ENCODE measurements at places on chromosomes 2 and 18.

DNA sequence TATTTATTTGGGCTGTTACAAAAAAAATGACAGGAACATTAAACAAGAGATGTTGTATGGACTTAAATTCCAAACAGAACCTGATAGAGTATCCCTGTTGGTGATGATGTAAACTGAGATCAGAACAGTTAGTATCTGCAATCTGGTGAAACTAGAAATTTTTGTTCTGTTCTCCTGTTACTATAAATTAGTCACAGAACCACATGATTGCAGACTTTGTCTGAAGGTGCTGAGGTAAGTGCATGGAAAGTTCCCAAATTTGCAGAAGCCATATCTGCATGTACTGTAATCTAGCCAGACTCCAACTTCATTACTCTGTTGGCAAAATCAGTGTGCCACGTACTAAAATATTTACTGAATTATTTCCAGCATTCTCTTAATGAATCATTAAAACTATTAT, 516.3 kb upstream of the FSIP2 start:
- DNase-seq = no peak

GRCh38 chr2:167140767-167141166, 252.5 kb downstream of the XIRP2 start:
- no peak for DNase-seq

DNA sequence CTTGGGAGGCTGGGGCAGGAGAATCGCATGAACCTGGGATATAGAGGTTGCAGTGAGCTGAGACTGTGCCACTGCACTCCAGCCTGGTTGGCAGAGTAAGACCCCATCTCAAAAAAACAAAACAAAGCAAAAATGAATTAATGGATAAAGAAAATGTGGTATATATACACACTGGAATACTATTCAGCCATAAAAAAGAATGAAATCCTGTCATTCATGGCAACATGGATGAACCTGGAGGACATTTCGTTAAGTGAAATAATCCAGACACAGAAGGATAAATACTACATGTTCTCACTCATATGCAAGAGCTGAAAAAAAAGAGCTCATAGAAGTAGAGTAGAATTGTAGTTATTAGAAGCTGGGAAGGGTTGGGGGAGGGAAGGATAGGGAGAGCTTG, 80.8 kb downstream of the RAB31 start:
- no peak for DNase-seq

- DNase-seq = no peak
Measured at GRCh38 chr2:54603357-54603756, 120.1 kb upstream of the EML6 start.

DNA sequence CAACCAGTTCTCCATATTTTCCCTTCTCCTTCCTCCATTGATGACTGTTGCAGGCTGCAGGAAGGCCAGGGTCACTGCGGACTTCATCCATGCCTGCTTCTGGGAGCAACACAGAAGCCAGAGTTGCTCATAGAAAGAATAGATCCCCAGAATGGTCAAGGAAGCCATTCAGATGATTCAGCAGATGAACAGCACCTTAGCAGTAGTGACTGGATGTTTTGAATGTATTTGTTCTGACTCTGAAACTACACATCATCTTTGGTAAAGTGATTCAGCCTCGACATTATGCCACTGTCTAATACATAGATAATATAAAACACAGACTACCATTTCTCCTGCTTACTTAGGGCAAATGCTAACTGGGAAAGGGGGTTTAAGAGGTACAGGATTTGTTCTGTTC, 411.6 kb downstream of the RND3 start:
- no peak for DNase-seq

DNA sequence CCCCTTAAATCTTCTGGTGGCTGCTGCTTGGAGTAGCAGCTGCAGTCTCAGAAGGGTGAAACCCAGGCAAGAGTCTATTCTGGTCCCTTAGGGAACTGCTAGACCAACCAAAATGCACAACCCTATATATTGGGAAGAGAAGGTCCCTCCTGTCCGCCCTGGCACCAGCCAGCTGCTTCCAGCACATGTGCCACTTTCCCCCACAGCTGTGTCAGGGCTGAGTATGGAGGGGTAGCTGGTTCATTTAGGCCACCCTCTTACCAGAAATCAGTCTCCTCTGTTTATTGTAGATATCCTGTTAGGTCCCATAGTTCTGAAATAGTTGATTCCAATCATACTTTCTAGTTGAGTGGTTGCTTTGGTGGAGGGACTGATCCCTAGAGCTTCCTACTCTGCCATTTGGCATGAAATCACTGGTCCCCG, 68.9 kb downstream of the BIRC6 start:
- DNase-seq = no peak

DNA sequence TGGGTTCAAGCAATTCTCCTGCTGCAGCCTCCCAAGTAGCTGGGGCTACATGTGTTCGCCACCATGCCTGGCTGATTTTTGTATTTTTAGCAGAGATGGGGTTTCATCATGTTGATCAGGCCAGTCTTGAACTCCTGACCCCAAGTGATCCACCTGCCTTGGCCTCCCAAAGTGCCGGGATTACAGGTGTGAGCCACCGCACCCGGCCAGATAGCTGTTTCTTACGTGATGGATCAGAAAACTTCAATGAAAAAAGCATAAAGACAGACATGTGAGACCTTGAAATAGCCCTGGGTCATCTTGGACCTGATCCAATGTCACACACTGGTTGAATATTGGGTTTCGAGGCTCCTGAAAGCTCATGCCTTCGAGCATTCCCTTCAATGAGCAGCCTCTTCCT, 66.7 kb upstream of the RTN4 start:
- DNase-seq = no peak

DNA sequence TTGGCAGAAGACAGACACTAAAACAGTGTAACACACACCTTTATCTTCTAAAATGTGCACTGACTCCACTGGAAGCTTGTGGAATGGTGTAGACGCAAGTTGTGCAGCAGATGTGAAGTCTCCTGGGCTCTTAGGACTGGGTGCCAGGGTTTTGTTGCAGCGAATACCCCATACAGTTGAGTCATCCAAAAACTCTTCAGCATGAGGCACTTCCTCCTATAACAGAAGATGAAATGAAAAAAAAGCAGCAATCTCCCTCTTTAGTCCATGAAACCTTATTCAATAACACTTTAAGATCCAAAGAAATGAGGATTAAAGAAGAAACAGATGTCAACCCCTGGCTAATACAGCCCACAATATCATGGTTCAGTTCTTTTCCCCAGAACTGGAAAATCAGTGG, 22.2 kb downstream of the BUB1 start:
- no peak for DNase-seq

GRCh38 chr18:74562775-74563174, 28.5 kb downstream of the CNDP1 start:
- no peak for DNase-seq

GRCh38 chr18:28177828-28178635, 1.1 kb upstream of the CDH2 start:
- no peak for DNase-seq
